ENCODE measurements at places on chromosomes 2 and 18. TPM values are rescaled to one million over a fixed set of nuclear protein-coding genes. Genes with fewer than 3 reads are reported as not detected.

The VWA3B gene
- not detected for total RNA-seq

The DNAJC5G gene
- total RNA-seq = not detected

The DYNAP gene
- not detected for total RNA-seq

The EPG5 gene
- 4.5 TPM for total RNA-seq

The FEZ2 gene
- total RNA-seq = 12.2 TPM

The IMPA2 gene
- 89.2 TPM for total RNA-seq

The LAMA3 gene
- total RNA-seq = 9.5 TPM

The SIX3 gene
- total RNA-seq = not detected

The CIB4 gene
- not detected for total RNA-seq

The FBXO41 gene
- 18.0 TPM for total RNA-seq

The GBX2 gene
- not detected for total RNA-seq

The PLEKHH2 gene
- 3.8 TPM for total RNA-seq

The SPC25 gene
- 7.0 TPM for total RNA-seq

The ALS2 gene
- total RNA-seq = 8.9 TPM

The CDK5R2 gene
- not detected for total RNA-seq

The SPP2 gene
- total RNA-seq = not detected

The DNER gene
- not detected for total RNA-seq

The GCKR gene
- total RNA-seq = 0.76 TPM

The AKAIN1 gene
- total RNA-seq = not detected

The ASPRV1 gene
- total RNA-seq = 1.1 TPM

The ALPI gene
- total RNA-seq = not detected

The RANBP2 gene
- total RNA-seq = 25.1 TPM

The LGALSL gene
- total RNA-seq = 8.5 TPM

The NUP35 gene
- total RNA-seq = 14.6 TPM

The ZNF236 gene
- 6.6 TPM for total RNA-seq

The SLC38A11 gene
- total RNA-seq = 5.3 TPM

The IKZF2 gene
- 6.8 TPM for total RNA-seq

The PAPOLG gene
- 6.2 TPM for total RNA-seq

The SERPINB3 gene
- total RNA-seq = not detected

The KLHL14 gene
- not detected for total RNA-seq

The LIMS1 gene
- 28.5 TPM for total RNA-seq

The KCNJ3 gene
- 2.3 TPM for total RNA-seq

The ALLC gene
- not detected for total RNA-seq

The NDC80 gene
- 19.4 TPM for total RNA-seq

The POLE4 gene
- total RNA-seq = 61.7 TPM

The CCBE1 gene
- total RNA-seq = not detected

The MAP3K19 gene
- not detected for total RNA-seq

The PCARE gene
- not detected for total RNA-seq

The HOXD13 gene
- 1.4 TPM for total RNA-seq

The VIT gene
- total RNA-seq = not detected

The CNGA3 gene
- total RNA-seq = not detected

The PKDCC gene
- 83.9 TPM for total RNA-seq

The TXNDC2 gene
- not detected for total RNA-seq

The COBLL1 gene
- total RNA-seq = 12.4 TPM

The SLC9A4 gene
- not detected for total RNA-seq

The DCDC2C gene
- not detected for total RNA-seq

The C2orf66 gene
- total RNA-seq = not detected

The UGT1A6 gene
- 18.3 TPM for total RNA-seq

The CNTNAP5 gene
- not detected for total RNA-seq

The NEMP2 gene
- 1.7 TPM for total RNA-seq

Measured in HT-29 (cell line).